ENCODE measurements at places on chromosomes 5 and 9. TPM values are rescaled to one million over a fixed set of nuclear protein-coding genes. Genes with fewer than 3 reads are reported as not detected.
A peak's percentile ranks its signal among the peaks of the same experiment; 100 is the strongest.

DNA sequence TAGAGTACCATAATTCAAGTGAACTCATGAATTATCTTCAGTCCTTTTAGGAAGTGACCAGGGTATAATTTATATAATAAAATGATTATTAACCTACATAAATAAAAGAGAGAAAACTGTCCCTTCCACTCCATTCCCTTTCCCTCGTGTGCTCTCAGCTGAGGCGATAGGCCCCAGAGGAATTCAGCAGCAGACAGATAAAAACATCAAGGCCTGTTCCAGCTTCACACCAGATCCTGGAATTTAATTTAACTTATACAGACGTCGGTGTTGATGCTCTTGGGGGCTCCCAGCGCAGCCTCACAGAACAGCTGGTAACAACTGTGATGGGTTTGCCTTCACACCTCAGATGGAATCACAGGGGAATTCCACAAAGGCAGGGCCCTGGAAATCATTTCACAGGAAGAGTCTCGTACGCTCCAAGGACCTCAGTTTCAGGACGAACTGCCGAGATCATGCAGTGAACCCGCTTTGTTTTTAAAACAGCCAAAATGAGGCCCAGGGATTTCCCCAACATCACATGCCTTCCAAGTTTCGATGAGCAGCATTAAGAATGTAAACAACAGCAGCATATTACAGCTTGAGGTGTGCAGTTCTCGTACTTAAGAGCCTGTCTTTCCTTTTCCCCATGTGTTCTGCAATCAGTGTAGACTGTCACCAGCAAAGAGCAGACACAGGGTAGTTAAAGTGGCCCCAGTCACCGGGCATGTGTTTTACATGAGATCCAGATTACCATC is 73.6 kb upstream of the ALDH1B1 start:
- peaks cover 3% of the 10 kb centered on the region for H3K27me3 ChIP-seq
- H3K4me3 ChIP-seq, result no peak overlapping the region
- DNase-seq, result peak; percentile 38

GRCh38 chr5:67375606-67376005 is 179.0 kb upstream of the CD180 start:
- H3K27me3 ChIP-seq, result peaks cover 1% of the 10 kb centered on the region
- H3K4me3 ChIP-seq, result no peak overlapping the region
- no peaks in the 10 kb centered on the region for H3K36me3 ChIP-seq
- H3K27ac ChIP-seq, result no peak overlapping the region
- peak; percentile 12 for DNase-seq
- H3K4me1 ChIP-seq, result peaks cover 4% of the 10 kb centered on the region

- no peak overlapping the region for H3K27ac ChIP-seq
- DNase-seq, result no peak
- H3K4me3 ChIP-seq, result no peak overlapping the region
- H3K36me3 ChIP-seq, result no peaks in the 10 kb centered on the region
These were observed 14.5 kb downstream of the C9orf43 start for GRCh38 chr9:113425072-113425471.

DNA sequence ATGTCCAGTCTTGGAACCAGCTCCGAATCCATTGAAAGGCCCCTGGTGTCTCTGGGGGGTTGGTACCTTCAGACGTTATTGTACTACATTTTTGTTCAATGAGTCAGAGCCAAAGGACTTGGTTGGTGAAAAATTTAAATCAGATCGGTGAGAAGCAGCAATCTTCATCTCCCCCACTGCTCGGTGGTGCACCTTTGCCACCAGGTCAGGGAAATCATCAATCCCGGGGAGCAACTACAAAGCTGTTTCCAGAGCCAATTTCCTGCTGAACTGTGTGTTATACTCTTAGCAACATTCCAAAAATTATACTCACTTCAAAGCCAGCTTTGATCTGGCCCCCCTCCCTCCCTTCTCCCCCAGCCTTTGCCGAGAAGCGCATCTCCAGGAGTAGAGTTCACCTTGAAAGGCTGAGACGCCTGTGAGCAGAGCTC is 375.2 kb upstream of the WWC1 start:
- H3K4me3 ChIP-seq, result no peak overlapping the region
- no peaks in the 10 kb centered on the region for H3K4me1 ChIP-seq
- no peaks in the 10 kb centered on the region for H3K36me3 ChIP-seq
- H3K27me3 ChIP-seq, result peaks cover 2% of the 10 kb centered on the region

The ANKDD1B gene
- total RNA-seq, result not detected

The SPAG8 gene
- 1.4 TPM for total RNA-seq

The ADGRD2 gene
- total RNA-seq, result not detected

The OR1L8 gene
- total RNA-seq, result not detected

The POLE3 gene
- total RNA-seq, result 45.0 TPM

The IFNA2 gene
- not detected for total RNA-seq

The TMC1 gene
- total RNA-seq, result not detected
